Esophagus squamous epithelium (tissue), 5 donors: ENCODE measurements at places on chromosomes 12 and 14.

- DNase-seq = no peak
Measured at GRCh38 chr14:104827177-104828055, 26.5 kb downstream of the ZBTB42 start.

- no peak for DNase-seq
Measured at GRCh38 chr12:3328081-3328480, 162.9 kb upstream of the PRMT8 start.

DNA sequence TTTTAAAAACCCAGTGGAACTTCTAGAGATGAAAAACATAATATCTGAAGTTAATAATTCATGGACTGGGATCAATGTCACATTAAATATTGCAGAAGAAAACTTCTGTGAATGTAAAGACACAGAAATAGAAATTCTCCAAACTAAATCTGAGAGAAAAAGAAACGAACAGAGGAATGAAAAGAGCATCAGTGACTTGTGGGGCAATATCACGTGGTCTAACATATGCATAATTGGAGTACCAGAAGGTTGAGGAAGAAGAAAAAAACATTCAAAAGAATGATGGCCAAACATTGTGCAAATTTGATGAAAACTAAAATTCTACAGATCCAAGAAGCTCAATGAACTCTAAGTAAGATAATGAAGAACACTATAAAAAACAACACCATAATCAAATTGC is 130.8 kb downstream of the EFCAB11 start:
- DNase-seq = no peak

GRCh38 chr12:128513331-128513730 is 246.4 kb downstream of the TMEM132C start:
- no peak for DNase-seq

DNA sequence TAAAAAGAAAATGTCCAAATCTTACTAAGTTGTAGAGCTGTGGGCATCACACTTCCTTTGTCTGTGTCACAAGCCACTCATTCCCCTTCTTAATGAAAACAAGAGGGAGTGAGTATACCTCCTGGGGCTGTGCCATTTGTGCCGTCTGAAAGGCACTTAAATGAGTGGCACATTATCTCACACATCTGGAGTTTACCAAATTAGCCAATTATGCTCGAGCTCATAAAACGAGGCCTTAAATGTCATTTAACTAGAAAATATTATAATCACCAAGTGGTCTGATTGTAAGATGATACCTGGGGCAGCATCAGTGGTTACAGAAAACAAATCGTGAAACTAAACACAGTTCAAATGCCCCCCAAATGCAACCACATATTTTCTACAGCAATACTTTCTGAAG is 146.1 kb downstream of the PAX9 start:
- DNase-seq = no peak

GRCh38 chr12:118409834-118410233 is 33.5 kb downstream of the SUDS3 start:
- DNase-seq = no peak

DNA sequence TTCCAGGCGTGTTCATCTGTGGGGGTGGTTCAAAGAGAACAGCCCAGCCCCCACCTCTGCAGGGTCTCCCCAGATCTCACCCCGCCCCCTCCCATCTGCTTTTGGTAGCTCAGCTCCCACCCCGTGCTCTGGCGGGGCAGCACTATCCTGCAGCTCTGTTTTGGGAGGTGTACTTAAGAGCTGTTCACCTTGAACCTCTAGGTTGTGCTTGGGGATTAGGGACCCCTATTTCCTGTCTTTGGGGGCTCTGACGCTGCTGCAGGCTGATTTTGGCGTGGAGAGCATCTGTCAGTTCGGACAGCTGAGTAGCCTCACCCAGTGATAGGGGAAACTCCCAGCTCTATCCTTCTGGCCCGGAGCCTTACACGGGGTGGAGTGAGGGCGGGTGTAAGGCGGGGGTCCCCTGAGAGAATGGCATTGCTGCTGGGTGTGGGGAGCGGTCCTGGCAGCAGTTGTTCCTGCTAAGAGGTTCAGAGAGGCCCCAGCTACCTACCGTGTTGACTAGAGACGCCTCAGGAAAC is 765 bp downstream of the TMEM120B start:
- DNase-seq = no peak

DNA sequence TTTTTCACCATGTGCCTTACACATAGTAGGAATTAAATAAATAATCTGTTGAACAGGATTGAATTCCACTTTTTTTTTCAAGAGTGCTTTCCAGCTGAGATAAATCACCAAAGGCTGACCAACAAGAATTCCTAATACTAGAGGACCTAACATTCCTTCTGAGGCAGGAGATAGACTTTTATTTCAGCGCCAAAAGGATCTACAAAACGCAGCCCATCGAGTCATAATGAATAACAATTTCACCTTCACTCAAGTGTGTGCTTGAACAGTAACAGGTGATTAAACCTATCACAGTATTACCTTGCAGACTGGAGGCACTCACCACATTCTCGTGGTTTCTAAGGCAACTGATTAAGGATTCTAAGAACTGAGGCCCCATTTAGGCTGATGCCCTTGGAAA is 224.3 kb upstream of the ATP2B1 start:
- DNase-seq = no peak

GRCh38 chr12:98686603-98687002 is 41.5 kb downstream of the APAF1 start:
- DNase-seq = no peak

DNA sequence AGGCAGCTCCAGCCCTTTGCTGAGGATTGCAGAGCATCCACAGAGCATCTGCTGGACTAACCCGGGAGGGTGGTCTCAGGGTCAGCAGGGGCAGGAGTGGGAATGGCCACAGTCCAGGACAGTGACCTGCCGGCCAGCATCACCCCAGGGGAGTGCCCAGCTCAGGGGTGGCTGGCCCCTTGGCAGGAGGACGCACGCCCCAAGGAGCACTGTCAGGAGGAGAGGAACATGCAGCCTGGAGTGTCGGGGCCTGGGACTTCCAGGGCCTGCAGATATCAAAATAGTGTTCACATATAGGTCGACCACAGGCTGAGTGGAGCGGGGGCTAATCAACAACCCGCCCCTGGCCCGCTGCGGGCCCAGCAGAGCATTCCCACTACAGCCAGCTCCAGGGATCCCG is 33.2 kb upstream of the TEX22 start:
- DNase-seq = no peak

GRCh38 chr14:51507906-51508511 is 143.7 kb upstream of the FRMD6 start:
- DNase-seq = no peak

DNA sequence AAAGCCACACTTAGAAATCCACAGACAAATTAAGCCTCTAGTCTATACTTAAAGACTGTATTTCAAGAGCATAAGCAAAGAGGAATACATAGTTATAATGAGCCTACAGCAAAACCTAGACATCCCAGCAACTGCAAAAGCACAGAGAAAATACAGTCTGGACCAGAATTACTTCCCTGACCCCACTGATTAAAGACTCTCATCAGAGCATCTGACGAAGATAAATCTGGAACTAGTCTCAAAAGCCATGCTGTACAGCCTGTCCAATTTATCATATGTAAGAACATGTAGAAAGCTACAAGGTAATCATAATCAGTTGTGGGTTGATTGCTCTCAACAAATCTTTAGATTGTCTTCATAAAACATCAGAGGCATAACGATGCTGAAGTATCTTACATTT is 285.1 kb upstream of the CAND1 start:
- DNase-seq = no peak

DNA sequence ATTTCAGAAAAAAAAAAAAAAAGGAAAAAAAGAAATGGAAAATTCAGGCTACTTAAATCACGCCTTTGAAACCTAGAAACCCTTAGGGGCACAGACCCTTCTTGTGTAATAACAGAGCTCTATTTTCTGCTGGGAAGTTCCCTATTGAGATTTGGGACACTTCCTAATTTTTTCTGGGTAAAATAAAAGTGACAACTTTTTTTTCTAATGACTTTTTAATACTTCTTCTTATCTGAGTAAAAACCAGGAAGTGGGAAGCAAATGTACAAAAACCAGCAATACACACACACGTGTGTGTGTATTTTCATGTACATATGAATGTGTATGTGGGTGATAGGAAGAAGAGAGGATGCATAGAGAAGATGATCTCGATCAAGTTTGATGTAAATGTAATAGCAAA is 35.8 kb downstream of the ETV6 start:
- no peak for DNase-seq

DNA sequence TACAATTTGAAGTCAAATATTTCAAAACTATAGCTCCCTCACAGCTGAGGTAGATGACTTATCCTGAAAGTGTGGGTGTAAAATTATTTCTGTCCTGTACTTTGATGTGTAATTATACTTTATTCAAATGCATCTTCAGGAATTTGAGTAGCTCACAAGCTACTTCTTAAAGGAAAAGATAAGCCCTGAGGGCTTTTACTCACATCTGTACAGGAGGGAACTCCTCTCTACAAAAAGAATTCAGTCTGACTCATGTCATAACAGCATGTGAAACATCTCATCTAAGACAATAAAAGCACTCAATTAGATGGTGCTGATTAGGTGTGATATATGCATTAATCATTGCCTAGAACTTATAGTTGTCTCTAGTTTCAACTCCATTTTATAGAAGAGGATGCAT is 452.0 kb downstream of the PRKD1 start:
- no peak for DNase-seq

DNA sequence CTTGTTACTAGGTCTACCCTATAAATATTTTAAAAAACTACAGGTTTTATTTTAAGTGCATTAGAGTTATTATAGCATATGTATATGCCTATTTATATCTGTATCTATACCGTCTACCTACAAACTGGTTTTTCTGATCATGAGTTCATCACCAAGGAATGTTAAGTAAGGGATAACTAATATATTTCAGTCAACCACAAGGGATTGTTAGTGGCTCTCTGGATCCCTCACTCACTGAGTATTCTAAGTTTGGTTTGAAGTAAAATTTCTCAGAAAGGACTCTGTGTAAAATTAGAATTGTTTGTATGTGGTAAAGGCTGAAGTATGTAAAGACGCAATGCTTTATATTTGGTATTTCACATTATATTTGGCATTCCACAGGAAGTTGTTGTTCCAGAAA is 4.8 kb downstream of the EPYC start:
- DNase-seq = no peak

DNA sequence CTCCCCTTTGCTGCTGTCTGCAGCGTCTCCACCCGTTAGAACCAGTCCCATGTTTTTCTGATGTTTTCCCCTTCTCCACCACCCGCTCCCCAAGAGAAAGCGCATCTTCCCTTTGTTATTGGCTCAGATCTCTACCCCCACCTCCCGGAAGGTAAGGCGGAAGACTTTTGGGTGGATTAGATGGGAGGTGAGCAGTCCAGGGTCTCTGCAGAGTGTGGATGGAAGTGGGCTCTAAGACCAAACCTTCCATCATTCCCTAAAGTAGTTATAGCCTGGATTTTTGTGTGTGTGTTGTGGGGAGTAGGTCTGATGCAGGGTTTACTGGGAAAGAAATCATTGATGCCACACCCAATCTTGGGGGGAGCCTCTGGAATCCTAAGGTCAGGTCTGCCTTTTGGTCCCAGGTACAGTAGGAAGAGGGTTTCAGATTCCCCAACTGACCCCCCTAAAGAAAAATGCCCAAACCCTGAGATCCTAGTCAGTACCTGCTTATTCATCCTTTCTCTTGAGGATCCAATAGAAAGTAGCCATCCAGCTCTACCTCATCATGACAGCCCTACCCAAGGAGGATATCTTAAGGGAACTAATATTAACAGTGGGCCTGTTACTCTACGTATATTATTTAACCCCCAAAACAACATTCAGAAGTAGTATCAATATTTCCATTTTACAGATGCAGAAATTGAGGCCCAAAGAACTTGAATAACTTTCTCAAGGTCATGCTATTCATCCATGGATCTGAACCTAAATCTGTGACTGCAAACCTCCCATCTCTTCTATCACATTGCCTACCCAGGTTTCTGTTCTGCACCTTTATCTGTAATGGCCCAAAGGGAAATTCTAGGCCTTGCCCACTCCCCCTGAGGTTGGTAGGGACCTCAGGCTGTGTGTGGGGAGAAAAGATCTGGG is 1.1 kb downstream of the KIF5A start:
- DNase-seq = no peak

DNA sequence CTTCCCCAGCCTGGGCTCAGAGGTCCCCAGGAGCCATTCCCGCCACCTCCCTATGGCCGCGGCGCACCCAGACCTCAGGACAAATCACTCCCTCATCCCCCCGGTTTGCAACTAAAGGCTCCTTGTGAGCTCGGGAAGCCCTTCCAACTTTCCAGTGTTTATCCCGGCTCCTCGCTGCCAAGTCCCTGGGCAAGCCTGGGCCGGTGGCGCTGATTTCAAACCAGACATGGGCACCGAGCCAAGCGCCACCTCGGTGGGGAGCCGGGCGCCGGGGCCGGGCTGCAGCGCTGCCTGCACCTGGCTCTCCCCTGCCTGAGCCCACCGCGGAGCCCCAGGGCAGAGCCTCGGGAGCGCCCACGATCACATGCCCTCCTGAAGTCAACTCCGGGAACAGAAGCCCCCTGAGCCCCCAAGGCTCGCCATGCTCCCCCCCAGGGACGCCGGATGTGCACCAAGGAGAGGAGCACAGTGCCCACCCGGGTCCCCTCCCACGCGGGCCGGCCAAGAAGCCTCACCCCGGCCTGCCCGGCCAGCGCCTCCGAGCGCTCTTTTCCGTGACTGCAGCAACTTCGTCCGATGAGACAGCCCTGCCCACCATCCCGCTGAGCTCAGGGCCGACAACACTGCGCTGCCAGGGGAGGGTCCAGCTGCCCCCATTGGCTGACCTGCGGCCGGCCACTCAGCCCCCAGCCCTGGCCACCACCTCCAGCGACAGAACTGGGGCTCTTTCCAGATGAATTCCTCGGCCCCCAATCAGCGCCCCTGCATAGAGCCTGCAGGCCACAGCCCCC is 50.0 kb downstream of the NCOR2 start:
- DNase-seq = no peak

GRCh38 chr14:67461341-67461985 is 27.1 kb downstream of the TMEM229B start:
- no peak for DNase-seq

- DNase-seq = no peak
Measured at GRCh38 chr12:1640328-1641234, 11.6 kb downstream of the WNT5B start.

DNA sequence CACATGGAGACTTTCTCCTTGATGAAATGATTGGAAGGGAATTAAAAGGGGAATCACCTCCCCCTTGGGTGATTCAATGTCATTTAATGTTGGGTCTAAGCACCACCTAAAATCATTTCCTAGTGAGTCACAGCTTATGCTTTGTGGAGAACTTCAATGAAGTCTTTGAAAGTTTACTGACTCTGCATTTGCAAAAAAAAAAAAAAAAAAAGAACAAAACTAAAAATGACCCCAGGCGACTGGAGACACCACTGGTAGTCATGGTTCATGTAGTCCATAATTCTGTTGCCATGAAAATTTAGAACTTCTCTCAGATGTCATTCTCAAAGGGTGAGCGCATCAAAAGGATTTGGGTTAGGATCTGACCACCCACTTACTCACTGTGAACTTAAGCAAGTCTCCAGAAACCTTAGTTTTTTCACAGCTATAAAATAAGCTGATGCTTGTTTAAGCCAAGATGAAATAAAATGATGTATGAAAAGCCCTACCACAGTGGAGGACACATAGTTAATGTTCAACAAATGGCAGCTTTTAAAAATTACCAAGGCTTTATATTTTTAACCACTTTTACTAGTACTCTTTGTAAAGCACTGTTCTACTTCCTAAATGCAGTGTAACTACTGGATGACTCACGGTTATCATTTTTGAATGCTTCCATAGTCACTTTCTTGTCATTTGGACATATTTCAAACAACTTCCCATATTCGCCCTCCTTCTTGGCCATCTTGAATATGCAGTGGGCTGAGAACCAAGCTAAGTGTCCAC is 18.1 kb upstream of the KSR2 start:
- no peak for DNase-seq
